Stimulated activated CD4-positive, alpha-beta T cell treated with anti-CD3 and anti-CD28 coated beads, Interleukin-1b, Interleukin-23, amount 100 ng/mL, for 1 hour (primary cell): ENCODE measurements at places on chromosomes 12 and 14.

DNA sequence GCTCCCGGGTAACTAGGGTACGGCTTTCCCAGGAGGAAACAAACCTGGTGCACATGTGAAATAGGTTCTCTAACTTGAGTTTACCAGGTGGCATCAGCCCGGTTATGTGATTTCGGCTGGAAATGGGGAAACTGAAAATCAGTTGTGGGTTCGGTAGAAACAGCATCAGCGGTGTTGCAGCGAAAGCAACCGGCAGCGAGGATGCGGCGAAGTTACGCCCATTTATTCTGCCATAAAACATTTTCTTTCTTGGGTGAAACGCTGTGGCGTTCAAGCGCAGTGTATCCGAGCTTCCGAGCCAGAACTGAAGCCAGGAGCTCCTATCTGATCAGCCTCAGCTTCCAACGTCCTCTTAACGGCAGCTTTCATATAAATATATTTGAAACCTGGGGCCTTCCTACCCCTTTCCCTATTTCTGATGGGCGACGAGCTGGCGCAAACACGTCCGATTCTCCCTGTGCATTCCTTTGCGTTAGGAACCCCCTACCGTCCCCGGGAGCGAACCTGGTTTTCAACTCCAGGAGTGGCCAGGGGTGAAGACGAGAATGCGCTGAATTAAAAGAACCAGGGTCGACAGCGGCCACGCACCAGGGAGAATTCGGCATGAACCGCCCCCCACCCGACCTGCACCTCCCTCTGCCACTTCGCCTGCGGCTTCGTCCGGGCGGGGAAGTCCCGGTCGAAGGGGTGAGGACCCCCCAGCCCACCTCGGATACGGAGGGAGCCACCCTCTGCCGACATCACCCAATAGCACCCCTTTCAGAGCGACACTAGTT is 1.6 kb downstream of the DPF3 start:
- DNase-seq = no peak

- DNase-seq = no peak
Observed at GRCh38 chr12:87779016-87779415, 250.2 kb downstream of the C12orf50 start.

GRCh38 chr12:128857133-128857763 is 4.0 kb downstream of the GLT1D1 start:
- DNase-seq = no peak

- DNase-seq = no peak
Observed at GRCh38 chr14:80385336-80385735, 174.0 kb upstream of the DIO2 start.

GRCh38 chr14:22558221-22558913 is 30.7 kb downstream of the DAD1 start:
- DNase-seq = no peak

DNA sequence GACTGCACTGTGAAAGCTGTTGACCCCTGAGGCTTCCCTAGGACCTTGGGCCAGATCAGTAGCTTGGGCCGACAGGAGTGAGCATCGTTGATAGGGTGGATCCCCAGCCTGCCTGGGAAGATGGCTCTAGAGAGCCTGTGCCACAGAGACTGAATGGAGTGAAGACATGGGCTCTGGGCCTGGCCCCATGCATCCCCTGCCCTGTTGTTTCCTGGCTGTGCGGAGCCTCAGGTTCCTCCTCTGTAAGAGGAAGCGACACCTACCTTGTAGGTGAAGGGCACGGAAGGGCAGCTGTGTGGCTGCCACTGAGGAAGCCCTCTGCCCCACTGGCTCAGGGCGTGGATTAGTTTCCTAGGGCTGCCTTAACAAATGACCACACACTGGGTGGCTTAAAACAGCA is 23.9 kb downstream of the PLEKHG3 start:
- DNase-seq = no peak

GRCh38 chr14:53533384-53533970 is 380.4 kb upstream of the DDHD1 start:
- no peak for DNase-seq

GRCh38 chr14:69896080-69896479 is 16.9 kb downstream of the SMOC1 start:
- no peak for DNase-seq

DNA sequence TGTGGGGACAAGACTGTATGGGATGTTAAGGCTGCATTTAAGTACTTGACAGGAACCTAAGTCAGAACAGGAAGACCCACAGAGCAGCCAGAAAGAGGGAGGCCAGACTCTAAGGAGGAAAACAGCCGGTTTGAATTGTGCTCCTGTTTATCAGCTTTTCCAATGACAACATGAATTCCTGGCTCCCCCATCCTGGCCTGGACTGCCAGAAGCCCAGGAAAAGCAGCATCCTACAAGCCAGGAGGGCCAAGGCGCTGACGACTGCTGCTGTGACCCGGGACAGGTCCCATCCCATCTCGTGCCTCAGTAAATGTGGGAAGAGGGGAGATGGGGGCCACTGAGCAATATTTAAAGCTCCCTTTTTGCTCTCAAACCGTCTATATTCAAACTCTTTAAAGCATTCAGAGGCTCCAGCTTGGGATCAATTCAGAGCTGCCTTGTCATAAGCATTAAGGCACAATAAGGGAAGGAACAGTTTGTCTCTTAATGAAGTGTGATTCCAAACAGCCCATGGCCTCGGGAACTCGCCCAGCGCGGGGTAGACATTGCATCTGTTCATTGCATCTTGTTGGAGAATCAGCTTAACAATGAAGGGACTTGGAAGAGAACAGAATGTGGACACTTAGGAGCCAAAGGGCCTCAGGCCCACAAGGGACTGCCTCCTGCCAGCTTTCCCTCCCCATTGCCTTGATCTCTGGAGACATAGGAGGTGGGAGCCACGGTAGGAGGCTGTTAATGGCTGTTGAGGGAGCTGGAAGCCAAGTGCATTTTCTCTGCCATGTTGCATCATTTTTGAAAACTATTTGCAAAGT is 49.6 kb downstream of the CMKLR1 start:
- DNase-seq = no peak

- DNase-seq = no peak
Observed at GRCh38 chr14:25909045-25909747, 688.6 kb downstream of the NOVA1 start.

GRCh38 chr14:72054911-72055310 is 122.7 kb downstream of the RGS6 start:
- DNase-seq = no peak

DNA sequence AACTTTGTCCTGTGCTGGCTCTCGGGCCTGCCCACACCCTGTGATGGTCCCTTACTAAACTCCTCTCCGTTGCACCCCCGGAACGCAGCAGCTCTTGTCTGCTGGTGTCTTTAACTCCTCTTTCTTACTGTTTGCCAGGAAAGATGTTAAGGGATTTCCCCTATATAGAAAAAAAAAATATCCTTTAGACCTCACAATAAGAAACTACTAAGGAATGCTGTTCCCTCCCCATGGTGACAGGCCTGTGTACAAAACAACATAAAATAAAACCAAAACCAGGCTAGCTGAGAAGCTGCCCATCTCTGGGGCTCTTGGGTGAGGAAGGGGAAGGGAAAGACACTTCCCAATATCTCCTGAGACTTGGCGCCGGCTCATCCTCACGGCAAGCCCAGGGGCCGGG is 95.4 kb downstream of the CHGA start:
- DNase-seq = no peak

- DNase-seq = no peak
Observed at GRCh38 chr12:76554405-76555230, 5.0 kb downstream of the OSBPL8 start.

DNA sequence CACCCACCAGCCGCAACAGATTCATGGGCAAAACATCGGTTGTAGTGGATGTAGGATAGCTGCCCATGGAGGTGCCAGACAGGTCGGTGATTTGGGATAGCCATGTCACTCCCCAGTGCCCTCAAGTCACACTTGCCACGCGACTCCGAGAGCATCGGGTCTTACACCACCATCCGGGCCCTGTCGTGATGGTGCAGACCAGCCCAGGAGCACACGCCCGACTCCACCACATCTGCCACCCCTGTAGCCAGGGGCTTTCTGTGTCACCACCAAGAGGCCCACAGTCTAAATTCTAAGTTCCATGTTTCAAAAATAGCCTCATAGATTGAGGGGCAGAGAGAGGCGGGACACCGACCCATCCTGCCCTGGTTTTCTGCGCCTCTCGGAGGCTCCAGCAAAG is 18.0 kb downstream of the FOXN4 start:
- DNase-seq = no peak

GRCh38 chr12:77232045-77232444 is 166.7 kb upstream of the E2F7 start:
- DNase-seq = no peak

DNA sequence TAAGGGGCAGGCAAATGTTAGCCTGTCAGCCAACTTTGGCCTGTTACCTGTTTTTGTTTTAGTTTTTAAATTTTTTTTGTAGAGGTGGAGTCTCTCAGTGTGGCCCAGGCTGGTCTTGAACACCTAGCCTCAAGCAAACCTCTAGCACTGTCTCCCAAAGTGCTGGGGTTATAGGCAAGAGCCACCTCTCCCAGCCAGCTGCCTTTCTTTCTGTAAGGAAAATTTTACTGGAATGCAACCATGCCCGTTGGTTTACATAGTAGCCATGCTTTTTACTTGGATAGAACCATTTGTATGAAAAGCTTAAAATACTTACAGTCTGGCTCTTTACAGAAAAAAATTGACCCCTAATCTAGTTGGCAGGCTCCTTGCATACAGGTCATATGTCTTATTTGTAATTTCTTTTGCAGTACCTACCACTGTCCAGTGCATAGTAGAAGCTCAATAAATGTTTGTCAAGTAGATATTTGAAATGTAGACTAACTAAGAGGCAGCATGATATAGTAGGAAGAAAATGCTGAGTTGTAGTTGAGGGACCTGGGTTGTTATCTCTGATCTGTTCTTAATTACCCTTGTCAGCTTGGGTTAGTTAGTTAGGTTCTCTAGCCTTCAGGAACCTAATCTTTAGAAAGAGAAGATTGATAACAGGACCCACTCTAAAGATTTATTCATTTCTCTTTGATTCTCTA is 4.7 kb downstream of the MDM2 start:
- DNase-seq = no peak

DNA sequence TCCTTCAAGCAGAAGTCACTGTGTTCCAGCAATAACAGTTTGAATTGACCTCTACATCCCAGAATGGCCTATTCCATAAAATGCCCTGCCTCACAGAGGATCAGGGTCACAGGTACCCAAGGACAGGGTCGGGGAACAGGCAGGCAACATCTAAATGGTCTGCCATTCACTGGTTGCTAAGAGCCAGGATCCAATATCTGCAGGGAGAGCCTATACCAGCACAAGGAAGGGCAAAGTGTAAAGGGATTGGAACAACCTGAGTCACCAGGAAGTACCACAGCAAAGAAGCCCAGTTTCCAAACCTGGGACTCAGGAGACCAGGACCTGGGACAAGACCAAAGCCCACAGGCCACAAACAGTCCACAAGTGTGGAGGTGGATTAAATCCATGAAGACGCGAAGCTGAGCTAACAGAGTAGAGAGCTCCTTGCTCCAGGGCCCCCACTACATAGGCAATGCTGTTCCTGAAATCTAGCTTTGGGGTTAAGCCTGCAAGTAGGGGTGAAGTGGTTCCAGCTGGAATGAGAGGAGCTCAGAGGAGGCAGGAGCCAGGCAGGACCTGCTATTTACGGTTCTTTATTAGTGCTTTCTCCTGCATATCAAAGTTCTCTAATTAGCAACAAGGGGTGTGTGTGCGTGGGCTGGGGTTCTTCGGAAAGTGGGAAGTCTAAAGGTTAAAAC is 274.3 kb downstream of the BCL11B start:
- DNase-seq = no peak

DNA sequence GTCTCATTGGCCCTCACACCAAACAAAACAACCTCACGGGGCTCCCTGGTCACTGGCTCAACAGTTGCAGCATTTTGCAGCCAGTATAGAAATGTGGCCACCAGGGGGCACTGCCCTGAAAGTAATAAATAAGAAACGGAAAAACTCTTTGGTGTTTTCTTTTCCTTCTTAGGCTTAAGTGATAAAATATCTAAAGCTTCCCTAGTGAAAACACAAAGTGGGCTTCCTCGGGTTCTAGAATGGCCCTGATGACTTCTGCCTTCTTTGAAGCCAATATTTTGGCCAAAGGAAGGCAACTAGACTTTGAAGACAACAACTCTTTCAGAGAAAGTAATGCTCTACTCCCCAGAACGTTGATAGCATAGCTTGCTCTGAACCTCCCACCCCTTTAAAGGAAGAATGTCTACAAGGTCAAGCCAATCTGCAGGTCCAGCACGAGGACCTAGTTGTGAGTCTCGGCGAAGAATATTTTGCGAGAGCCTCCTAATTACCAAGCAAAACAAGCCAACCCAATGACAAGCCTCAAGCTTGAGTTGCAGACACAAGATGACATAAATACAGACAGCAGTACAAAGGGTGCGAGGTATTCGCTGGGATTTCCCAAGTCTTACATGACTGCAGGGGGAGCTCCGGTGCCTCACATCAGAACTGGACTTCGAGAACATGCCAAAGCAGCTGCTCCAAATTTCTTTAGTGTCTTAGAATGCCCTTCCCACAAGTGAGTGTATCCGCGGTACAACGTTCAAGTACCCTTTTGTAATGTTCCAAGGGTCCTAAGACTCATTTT is 2.6 kb downstream of the ITPK1 start:
- DNase-seq = peak; percentile 54

GRCh38 chr12:126953365-126953889 is 1313.5 kb upstream of the TMEM132C start:
- DNase-seq = no peak

- no peak for DNase-seq
Observed at GRCh38 chr12:94534774-94535509, 75.3 kb upstream of the CEP83 start.

DNA sequence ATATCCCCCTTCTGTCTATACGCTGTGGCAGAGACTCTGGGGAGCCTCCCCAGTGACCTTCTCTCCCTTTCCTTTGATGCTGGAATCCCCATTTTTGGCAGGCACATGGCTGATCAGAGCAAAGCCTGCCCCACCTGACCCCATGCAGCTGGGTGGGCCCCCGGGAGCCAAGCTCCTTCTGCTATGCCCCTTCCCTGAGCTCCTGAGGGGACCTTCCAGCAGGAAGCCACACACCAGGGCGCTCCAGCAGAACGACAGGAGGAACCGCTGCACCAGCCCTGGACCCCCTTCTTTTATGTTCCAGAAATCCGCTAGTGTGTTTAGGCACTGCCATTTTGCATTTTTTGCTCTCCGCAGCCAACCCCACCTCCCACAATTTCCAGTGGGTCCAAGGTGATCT is 44.6 kb downstream of the TRAFD1 start:
- no peak for DNase-seq

- no peak for DNase-seq
Observed at GRCh38 chr12:127393896-127394295, 873.1 kb upstream of the TMEM132C start.

DNA sequence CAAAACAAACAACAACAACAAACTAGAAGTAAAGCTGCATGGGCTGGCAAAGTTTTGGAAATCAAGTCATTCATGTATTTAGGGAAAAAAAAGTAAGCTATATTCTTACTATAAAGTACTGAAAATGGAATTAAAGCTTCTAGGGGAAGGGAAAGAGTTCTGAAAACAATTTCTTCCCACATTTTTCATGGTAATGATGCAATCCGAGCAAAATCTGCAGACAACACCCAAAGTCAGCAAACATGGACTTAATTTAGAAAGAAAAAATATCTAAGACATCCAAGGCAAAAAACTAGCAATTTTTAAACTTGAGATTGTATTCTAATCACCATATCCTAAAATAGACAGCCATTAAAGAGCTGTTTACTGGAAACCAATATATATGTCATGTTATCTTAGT is 86.3 kb downstream of the LRP6 start:
- DNase-seq = no peak
